D341Med (cell line): ENCODE measurements at places on chromosomes 3 and 15.

GRCh38 chr3:52374173-52374572 lies 58.1 kb downstream of the DNAH1 start:
- no peak for DNase-seq

DNA sequence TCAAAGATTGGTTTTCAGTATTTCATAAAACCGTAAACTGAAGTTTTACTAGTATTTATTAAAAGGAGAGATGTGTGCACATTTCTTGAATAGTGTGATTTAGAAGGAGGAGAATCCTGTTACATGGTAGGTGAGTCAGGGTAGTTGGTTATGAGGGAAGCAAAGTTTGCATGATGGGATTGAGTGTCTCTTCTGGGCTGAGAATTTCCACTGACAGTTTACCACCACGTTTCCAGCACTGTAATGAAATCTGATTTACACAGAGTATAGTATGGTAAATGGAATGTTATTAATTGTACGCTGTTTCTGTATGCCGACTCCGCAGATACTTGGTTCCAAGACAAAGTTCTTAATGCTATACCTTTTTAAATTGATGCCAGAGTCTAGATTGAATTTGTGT lies 1.6 kb downstream of the NECTIN3 start:
- DNase-seq, result no peak

DNA sequence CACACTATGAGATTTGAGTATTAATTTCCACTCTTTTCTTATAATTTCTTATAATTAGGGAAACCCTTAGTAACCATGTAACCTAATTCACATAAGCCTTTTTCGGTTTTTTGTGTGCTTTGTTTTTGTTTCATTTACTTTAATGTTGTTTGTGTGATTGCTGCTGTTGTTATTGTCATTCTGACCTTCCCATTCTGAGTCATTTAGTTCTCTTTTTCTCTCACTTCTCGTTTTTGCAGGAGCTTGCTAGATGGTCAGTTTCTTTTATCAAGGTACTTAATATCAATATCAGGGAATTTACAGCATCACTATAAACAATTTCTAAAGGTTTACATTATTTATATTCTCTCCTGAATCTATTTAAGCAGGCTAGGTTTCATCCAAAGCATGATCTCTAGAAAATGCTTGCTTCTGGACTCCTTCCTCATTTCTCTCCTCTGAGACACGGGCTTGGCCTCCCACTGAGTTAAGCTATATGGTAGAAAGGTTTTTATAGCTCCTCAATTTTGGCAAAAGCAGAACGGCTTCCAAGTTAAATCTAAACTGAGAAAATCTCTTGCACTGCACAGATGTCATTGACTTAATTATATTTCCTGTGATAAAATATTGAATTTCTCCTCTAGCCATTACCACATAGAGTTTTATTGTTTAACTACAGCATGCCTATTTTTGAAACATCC lies 534.2 kb downstream of the NSUN3 start:
- no peak for DNase-seq

DNA sequence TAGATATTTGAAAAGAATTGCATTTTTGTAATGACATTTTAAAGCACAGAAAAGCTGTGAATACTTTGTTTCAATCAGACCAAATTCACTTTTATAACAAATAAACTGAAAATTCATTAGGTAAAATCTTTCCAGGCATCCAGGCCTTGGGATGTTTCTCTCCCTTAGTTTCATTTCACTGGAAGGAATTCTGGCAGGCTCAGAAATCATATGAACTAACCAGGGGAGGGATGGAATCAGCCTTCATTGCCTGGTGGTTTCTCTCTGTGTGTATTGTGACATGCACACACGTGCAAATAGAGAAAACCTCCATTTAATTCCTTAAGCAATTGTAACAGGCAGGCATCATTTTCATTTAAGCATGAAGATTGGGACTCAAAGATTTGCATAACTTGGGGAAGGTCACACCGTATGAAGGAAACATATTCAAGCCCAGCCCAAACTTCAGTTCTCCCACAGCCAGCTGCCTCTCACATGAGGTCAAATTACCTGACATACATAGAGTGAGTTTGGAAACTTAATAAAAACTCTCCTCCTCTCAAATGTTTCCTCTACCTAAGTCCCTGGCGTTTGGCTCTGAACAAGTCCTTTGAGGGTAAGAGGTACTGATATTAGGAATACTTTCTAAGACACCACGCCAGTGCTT lies 376.1 kb upstream of the MCTP2 start:
- no peak for DNase-seq
